GM19239 (cell line): ENCODE measurements at places on chromosomes 7 and 10.

DNA sequence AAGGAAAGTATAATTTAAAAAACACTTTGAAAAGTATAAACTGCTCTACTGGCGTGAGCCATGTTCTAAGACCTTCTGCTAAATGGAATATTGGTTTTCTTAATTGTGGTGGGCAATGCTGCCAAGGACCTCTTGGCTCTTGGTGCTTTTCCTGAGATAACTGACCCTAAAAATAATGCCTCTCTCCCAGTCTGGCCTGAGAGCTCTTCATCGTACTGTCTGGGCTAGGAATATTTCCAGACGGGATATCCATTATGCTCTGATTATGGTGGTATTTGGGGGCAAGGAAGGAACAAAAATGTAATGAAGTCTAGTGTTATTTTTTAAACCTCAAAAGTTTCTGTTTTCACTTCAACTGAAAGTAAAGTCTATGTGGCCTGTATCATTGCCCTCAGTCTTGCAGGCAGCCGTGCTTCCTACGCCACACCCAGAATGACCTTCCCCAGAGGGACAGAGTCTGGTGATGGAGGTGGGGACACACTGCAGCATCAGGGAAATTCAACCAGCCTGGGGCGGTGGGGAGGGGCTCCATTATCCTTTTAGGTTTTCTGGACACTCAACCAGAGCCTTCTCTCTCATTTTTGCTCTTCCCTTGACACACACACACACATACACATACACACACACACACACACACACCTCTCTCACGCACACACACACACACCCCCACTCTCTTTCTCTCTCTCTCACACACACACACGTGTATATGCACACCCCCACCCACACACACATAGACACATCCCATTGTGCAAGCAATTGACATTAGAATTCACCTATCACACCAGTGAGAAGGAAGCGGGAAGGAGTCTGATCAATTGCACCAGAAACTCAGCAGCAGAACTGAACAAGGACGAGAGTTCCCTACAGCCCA, 99.6 kb downstream of the LRRC18 start:
- DNase-seq: peak; percentile 25

DNA sequence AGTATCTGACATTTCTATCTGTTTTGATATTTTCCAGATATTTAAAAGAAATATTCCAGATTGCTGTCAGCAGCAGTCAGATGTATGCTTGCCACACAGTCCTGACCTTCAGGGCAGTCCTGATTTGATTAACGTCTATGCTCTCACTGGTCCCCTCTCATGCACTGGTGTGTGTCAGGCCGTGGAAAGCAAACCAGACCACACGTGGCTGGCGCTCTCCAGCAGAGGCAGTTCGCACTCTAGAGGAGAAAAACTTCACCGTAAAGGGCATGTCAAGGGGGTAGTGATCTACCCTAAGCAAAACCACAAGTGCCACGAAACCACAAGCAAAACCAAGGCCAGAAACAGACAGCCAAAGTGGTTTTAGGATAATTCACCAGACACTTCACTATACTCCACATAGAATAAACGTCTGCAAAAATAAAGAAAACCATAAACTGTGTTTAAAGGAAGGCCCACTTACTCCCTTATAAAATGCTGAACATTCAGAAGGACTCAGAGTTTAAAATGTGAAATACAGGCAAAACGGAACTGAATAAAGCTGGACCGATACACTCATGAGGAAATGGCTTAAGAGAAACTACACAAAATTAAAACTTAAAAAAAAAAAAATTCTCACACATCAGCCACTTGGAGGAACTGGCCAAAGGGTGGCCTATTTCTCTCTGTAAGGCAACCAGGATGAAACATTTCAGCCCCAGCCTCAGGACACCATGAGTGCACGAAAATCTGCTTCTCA, 26.4 kb downstream of the PARP12 start:
- DNase-seq: no peak

- DNase-seq: no peak
Measured at GRCh38 chr7:116148626-116149025, 61.7 kb upstream of the TES start.

DNA sequence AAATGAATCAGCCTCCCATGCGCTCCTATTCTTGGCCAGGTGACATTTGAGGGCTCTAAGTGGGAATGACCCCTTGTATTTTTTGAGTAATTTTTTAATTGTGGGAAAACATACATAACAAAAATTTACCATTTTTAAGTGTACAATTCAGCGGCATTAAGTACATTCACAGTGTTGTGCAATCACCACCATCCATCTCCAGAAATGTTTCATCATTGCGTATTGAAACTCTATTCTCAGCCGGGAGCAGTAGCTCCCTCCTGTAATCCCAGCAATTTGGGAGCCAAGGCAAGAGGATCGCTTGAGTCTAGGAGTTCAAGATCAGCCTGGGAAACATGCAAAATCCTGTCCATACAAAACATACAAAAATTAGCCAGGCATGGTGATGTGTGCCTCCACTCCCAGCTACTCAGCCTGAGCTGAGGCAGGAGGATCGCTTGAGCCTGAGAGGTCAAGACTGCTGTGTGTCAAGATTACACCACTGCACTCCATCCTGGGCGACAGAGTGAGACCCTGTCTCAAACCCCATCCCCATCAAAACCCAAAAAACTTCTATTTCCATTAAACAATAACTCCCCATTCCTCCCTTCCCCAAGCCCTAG, 2.5 kb downstream of the ANTXRL start:
- DNase-seq: no peak

GRCh38 chr7:81002421-81002820, 83.6 kb upstream of the SEMA3C start:
- DNase-seq: no peak

DNA sequence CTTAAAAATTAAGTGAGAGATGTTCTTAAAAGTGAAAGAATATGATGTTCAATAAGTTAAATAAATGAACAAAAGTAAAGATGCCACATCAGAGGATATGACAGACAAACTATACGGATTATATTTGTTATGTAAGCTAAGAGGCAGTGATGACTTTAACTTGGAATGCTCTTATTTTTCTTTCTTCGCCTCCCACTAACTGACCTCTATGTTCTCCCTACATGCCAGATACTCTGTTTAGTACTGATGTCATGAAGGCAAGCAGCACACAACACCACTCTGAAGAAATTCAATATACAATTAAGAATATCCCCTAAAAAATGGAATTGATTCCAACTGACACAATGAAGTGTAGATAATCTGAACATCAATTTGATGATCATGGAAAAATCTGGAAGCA, 223.4 kb downstream of the DOCK4 start:
- no peak for DNase-seq

DNA sequence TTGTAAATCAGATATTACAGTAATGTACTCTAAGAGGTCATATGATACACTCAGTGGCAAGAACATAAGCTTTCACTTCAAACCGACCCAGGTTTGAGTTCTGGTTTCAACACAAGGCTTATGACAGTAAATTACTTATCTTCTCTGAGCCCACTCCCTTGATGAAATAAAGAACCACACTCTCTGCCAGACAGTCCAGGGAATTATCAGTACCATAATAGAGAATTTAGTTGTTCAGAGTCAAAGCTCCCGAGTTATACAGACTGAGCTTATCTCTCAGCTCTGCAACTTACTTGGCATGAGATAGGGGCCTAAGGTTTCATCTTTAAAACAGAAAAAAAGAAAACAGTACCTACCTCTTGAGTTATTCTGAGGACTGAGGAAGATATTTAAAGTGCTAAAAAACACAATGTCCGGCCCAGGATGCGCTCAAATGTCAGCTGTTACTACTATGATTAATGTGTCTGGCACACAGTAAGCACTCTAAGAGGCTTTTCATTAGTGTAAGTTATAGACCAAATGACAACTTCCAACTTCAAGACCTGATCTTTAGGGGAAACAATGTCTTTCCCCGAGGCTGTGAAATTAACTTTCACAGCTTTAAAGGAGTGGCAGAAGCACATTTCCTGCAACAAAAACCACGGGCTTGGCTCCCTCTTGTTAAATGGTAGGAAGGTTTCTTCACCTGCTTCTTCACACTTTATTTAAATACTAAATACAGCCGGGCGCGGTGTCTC, 38.1 kb downstream of the UBE2H start:
- DNase-seq: no peak

DNA sequence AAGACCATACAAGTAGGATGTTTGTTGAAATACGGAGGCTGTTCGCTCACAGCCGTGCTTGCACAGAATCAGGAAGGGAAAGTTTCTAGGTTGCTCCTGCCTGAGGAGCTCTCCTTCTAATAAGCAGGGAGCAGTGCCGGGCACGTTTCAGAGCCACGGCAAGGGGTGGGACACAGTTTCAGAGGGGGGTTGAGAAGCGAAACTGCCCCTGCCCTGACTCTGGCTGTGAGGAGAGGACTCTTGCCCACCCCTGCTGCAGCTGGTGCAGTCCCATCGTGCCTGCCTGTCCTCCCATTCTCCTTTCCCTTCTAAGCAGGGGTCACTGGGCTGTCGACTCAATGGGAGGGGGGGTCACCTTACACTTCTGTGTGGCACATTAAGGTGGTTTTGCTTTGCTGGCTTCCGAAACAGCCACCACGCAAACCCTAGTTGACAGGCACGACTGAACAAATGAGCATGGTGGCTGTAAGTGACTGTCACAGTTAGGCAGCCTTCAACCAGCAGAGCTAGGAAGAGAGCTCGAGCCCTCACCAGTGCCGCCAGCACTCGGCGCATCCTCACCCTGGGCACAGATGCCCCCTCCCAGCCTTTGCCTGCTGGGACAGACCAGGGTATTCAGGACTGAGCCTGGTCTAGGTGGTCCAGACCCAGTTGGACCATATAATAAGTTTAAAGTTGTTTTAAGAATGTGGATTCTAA, 37.5 kb downstream of the ZNF467 start:
- DNase-seq: no peak
